ENCODE measurements at places on chromosomes 1 and 21.

- no peak for DNase-seq
Measured at GRCh38 chr1:1847061-1847850, 43.6 kb downstream of the GNB1 start.

- no peak for DNase-seq
Measured at GRCh38 chr1:33032126-33032869, 4.4 kb downstream of the AK2 start.

GRCh38 chr1:18009055-18009454 is 98.5 kb upstream of the IGSF21 start:
- DNase-seq = no peak

GRCh38 chr1:83691953-83692500 is 306.9 kb downstream of the TTLL7 start:
- DNase-seq = no peak

- DNase-seq = no peak
Measured at GRCh38 chr1:224333309-224333926, 3.4 kb upstream of the NVL start.

- no peak for DNase-seq
Measured at GRCh38 chr1:47940326-47940725, 56.9 kb downstream of the TRABD2B start.

DNA sequence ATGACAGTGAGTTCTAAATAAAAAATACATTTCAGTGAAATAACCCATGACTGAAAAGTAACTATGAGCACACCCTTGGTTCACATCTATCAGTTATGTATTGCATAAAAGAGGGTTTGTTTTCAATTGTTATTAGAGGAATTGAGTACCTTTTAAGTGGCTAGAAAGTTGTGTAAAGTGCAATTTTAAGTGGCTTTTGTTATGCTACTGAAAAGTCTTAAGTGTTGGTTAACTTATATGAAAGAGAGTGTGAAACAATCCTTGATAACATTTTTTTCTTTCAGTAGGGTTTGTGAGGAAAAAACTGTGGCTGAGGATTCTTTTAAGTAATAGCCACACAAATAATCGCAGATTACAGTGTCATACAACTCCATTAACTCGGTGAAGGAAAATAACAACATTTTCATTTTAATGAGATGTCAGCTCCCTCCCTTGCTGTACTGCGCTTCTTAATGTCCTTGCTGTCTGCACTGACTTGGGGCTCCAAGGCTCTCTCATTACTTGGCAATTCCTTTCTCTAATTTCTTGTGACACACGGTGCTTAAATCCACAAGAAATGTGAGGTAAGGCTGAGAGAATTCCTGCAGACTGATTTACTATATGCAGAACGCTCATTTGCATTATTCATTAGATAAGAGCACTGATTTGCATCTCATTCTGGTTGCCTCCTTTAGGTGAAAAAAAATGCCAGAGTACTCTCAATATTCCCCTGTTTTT is 40.6 kb downstream of the NTNG1 start:
- no peak for DNase-seq

DNA sequence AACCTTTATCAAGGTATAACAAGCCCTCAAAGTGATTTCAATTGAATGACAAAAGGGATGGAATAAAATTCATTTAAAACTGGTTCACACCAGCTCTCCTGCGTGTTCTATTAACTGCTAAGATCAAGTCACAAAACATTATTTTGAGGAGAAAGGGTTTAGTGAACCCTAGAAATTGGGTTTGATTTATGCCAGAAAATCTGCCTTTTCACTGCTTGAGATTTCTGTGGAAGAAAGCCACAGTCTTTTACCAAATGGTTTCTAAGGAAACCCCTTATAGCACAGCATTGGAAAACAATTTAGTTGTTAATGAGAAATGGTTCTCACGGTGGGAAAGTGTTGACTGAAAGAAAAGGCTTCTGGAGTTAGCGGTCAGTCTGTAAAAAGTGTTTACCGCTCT is 43.6 kb upstream of the DPH5 start:
- DNase-seq = no peak

- DNase-seq = no peak
Measured at GRCh38 chr1:25443030-25443699, 12.5 kb downstream of the MACO1 start.

GRCh38 chr1:7654725-7655124 is 116.4 kb upstream of the VAMP3 start:
- no peak for DNase-seq

DNA sequence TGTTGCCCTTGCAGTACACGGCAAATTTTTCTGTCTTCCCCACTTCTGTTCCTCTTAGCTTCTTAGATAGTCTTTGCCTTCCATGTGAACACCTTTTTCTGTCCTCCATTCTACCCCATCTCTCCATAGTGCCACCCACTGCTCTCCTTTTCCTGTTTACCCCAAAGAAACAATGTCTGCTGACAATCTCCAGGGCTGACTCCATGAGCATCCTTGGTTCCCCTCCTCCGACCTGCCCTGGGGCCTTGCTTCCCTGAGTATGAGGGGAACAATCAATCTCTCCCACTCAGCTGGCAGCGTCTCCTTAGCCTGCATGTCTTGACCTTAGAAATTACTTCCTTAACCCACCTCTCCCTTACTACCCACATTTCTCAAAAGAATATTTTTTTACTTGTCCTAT is 12.3 kb upstream of the MYBPHL start:
- DNase-seq = no peak

GRCh38 chr1:16276302-16277030 is 39.5 kb upstream of the CPLANE2 start:
- DNase-seq = no peak

- no peak for DNase-seq
Measured at GRCh38 chr1:90919190-90919719, 102.6 kb downstream of the ZNF644 start.

- DNase-seq = no peak
Measured at GRCh38 chr1:232456714-232457113, 173.2 kb downstream of the SIPA1L2 start.

DNA sequence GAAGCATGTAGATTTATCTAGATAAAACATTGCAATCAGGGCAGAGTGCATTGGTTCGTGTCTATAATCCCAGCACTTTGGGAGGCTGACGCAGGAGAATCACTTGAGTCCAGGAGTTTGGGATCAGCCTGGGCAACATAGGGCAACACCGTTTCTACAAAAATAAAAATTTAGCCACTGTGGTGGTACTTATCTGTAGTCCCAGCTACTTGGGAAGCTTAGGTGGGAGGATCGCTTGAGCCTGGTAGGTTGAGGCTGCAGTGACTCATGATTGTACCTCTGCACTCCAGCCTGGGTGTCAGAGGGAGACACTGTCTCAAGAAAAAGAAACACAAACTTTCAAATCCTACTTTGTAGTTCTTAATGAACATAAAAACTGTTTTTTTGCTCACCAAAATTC is 64.2 kb upstream of the RCC1 start:
- DNase-seq = no peak

DNA sequence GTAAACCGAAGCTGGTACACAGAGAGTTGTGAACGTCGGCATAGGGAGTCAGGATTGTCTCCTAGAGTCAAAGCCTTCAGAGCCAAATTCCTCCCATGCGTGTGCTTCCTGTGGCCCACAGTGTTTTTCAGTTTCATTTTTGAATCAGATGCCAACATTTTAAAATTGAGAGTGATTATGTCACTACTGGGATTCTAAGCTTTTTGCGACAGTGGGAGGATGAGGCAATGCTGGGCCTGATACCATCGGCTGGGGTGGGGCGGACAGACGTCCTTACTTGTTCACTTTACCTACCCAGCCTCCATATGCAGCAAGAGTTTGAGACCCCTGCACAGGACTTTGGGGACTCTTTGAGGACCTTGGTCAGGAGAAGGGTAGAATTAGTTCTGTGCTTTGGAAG is 1.3 kb upstream of the KLHDC7A start:
- no peak for DNase-seq

- no peak for DNase-seq
Measured at GRCh38 chr1:97903626-97904025, 17.2 kb downstream of the DPYD start.

- no peak for DNase-seq
Measured at GRCh38 chr1:89273324-89273778, 691 bp upstream of the GBP5 start.

DNA sequence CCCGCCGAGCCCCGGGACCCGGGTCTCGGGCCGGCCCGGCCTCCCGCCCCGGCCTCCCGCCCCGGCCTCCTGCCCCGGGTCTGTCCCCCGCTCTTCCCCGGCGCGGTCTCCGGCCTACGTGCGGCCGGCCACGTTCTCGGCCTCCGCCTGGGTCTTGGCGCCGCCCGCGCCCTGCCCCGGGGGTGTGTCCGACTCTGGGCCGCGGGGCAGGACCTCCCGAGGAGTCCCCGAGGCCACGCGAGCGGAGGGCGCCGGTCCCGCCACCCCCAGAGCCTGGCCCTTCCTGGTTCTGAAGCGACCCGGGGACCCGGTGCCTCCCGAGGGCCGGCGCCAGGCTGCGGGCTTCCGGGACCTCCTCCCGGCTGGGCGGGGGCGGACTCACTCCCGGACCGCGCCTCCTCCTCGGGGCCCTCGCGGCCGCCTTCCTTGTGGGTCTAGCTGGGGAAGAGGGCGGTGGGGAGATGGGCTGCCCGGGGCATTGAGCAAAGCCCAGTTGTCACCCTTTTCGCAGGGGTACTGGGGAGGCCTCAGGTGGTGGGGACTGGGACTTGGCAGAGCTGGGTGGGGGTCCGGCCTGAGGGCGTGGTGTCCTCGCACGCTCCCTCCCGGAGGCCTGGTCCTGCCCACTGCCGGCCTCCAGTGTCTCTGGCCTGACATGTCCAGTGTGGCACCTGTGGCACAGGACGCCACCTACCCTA is 558 bp downstream of the PFKL start:
- no peak for DNase-seq

DNA sequence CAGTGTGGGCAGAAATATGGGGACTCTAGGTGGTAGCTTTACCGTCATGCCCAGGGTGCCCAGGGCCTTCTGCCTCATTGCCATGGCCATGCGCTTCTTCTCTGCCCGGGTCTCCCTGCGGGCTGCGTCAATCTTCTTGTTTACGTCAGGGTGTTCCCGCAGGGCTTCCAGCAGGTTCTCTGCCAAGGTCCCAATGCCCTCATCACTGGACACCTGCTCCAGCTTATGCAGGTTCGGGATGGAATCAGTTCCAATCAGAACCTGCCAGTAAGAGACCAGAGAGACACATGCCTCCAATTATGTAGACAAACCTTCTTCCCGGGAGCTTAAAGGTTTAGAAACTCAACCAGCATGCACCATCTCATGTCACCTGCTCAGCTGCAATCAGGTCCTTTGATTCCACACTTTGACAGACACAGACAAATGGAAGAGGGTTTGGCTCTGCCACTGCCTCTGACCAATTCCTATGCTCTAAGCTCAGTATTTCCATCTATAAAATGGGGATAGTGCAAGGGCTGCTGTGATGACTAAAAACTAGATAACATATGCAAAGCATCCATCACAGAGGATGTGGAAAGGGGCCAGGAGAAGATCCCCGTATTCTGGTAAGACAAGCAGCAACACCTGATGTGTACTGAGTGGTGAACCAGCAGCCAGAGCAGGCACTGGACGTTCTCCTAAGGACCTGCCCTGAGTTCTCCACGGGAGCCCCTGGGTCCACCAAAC is 121.2 kb downstream of the UBR4 start:
- DNase-seq = no peak

- no peak for DNase-seq
Measured at GRCh38 chr1:190176776-190177175, 300.9 kb downstream of the BRINP3 start.

DNA sequence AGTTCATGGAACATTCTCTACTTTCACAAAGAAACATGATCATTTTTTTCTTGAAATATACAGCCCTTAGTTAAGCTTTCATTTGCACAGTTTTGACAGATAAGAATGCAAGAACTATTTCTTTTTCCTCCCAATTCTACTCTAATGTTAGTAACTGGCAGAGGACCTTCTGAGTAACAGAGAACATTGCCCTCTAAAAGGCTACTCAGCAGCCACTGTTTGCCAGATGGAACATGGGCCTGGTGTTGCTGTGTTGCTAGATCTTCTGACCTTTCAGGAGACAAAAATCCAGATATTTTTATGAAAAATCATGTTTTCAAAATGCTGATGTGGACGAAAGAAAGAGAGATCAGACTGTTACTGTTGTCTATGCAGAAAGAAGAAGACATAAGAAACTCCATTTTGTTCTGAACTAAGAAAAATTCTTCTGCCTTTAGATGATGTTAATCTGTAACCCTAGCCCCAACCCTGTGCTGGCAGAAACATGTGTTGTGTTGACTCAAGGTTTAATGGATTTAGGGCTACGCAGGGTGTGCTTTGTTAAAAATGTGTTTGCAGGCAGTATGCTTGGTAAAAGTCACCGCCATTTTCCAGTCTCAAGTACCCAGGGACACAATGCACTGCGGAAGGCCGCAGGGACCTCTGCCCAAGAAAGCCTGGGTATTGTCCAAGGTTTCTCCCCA is 2.9 kb upstream of the PRDX6 start:
- DNase-seq = no peak

DNA sequence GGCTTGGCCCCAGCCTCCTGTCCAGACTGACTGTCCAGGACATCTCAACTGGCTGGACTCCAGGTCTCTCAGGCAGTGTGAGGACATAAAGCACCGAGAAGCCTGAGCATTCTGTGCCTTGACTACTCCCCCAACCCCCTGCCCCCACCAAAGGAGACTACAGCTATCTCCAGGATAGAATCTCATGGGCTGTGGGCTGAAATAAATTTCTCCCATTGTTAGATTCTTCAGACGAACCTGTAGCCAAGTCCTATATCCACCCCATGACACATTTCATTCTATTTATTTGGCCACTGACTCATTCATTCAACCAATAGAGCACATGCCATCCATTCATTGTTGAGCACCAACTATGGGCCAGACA is 11.4 kb downstream of the VWA5B1 start:
- DNase-seq = no peak

GRCh38 chr1:104073463-104073902 is 323.8 kb downstream of the AMY1C start:
- DNase-seq = no peak

DNA sequence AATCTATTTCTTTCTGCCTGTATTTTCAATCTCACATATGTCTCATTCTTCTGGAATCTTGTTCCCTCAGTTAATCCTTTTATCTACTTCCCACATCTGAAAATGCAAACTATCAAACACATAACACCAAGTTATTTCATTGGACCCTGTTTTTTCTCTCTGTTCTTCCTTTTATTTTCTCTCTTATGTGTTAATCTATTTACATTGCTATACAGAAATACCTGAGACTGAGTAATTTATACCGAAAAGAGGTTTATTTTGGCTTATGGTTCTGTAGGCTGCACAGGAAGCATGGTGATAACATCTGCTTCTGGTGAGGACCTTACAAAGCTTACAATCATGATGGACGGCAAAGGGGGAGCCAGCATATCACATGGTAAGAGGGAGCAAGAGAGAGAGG is 247.6 kb downstream of the TGFB2 start:
- no peak for DNase-seq

Data from GM04504 (cell line).